ENCODE measurements at places on chromosomes 5 and 9.

DNA sequence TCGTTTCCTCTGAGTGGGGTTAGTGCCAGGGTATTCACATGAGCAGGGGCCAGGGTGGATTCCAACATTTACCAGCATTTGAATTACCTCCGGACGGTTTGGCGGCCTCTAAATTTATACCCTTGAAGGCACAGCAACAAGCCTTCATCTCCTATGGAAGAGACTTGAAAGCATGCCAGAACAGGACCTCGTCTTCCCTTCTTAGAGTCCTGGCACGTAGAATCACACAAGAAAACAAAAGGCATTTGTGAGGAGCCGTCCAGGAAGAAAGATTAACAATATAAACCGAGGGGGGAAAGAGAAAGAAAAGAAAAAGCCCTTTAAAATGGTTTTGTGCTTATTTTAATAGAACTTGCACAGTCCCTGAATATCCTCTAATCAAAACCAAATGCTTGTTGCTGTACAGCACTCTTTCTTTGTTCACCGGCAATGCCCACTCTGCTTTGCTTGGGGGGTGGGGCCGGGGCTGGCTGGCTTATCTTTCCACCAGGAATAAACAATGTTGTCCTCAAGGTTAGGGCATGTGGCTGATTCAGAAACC, 575.8 kb upstream of the ZNF462 start:
- no peak for DNase-seq

GRCh38 chr5:89946508-89946907, 463.0 kb downstream of the CETN3 start:
- DNase-seq = no peak

DNA sequence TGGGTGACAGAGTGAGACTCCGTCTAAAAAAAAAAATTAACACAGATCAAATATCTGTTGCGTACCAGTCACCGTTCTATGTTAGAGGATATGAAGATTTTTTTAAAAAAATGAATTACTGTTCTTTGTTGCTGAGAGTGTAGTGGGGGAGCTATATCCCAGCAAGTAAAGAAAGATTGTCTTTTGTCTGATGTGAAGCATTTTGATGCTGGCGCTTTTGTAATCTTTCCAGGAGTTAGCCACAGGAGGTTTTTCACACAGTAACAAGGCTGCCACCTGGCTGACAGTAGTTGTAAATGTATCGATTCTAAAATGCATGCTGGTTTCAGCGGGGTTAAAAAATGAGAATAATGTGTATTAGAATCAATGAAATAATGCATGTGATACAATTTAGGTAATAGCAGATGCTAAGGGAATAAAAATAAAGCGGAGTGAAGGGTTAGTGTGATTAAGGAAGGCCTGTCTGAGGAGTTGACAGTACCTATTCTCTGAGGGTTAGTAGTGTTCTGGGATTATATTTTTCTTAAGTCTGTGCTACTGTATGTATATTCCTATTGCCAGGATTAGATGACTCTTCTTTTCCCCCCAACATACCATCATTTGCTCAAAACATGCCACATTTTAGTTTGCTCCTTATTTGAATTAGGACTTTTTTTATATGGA, 3.4 kb downstream of the LMNB1 start:
- no peak for DNase-seq

DNA sequence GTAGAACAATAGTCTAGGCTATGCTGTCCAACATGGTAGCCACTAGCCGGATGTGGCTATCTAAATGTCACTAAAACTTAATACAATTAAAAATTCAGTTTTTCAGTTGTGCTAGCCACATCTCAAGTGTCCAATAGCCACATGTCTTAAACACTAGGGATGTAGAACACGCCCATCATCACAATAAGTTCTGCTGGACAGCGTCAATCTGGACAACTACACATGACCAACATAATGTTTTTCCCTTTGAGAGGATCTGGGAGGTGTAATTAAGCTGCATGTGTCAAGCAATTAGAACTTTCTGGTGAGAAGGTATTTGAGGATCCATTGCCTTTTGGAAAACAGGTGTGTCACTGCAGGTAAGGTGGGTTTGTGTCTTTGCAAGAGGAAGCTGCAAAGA, 424.6 kb upstream of the WWC1 start:
- no peak for DNase-seq

- DNase-seq = no peak
These were observed 49.8 kb downstream of the NR6A1 start for GRCh38 chr9:124721109-124721906.

DNA sequence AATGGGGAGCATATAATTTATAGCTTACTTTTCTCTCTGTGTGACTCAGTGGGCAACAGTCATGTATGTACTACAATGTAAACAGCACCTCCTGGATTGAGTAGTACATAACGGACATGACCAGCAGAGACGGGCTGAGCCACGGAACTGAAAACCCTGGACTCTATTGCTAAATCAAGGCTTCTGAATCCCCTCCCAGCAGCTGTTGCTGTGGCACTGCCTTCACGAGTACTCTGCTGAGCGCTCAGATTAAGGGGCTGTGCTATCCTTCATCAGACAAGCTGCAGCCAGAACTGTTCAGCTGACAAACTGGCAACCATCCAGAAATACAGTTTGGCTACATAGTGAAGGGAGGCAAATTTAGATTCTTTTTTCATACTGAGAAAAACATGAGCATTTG, 131.3 kb upstream of the CCDC180 start:
- DNase-seq = no peak
